SJCRH30 (cell line): ENCODE measurements at places on chromosomes 2 and 18. TPM values are rescaled to one million over a fixed set of nuclear protein-coding genes. Genes with fewer than 3 reads are reported as not detected.

GRCh38 chr2:84077496-84077895 lies 381.6 kb downstream of the SUCLG1 start:
- no peaks in the 10 kb centered on the region for H3K4me1 ChIP-seq
- H3K27ac ChIP-seq, result no peak overlapping the region
- H3K27me3 ChIP-seq, result peaks cover 16% of the 10 kb centered on the region
- no peaks in the 10 kb centered on the region for H3K36me3 ChIP-seq
- peak; percentile 63 for DNase-seq

CROCC2 gene
- total RNA-seq, result 0.15 and 0.26 TPM in 2 replicates

TSPYL6 gene
- total RNA-seq, result 0.03 and 0.10 TPM in 2 replicates

ZNF2 gene
- 8.8 and 9.9 TPM in 2 replicates for total RNA-seq
